ENCODE measurements at places on chromosomes 16 and 17.

GRCh38 chr17:8964801-8965393 is 610 bp downstream of the PIK3R5 start:
- DNase-seq, result no peak

DNA sequence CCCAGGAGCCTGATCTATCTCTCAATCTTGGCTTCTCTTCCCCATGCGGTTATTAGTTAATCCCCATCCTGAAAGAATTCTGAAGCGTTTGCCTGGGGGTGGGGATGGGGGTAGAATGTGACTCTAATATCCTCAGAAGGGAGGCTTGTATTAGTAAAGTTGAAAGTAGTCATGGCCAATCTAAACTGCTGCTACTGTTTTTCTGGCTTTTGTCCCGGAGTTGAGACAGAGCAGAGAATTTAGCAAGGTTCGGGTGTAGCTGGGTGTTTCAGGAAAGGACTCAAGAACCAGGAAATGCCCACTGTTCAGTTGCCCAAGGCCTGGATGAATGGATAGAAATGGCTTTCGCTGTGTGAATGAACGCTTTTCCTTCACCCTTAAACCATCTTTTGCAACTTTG is 17.6 kb upstream of the ITGAM start:
- no peak for DNase-seq

GRCh38 chr17:4597975-4598374 is 13.6 kb downstream of the SMTNL2 start:
- no peak for DNase-seq

GRCh38 chr17:55421179-55421934 is at the start of gene MMD:
TSS of gene MMD (minus strand) at chr17:55421835. CDS start at chr17:55421695, 140 bp downstream.
- no peak for DNase-seq

GRCh38 chr16:84953190-84953746 is 58.1 kb downstream of the ZDHHC7 start:
- no peak for DNase-seq

- DNase-seq, result no peak
Observed at GRCh38 chr17:29096094-29096493, 53.2 kb downstream of the PIPOX start.

DNA sequence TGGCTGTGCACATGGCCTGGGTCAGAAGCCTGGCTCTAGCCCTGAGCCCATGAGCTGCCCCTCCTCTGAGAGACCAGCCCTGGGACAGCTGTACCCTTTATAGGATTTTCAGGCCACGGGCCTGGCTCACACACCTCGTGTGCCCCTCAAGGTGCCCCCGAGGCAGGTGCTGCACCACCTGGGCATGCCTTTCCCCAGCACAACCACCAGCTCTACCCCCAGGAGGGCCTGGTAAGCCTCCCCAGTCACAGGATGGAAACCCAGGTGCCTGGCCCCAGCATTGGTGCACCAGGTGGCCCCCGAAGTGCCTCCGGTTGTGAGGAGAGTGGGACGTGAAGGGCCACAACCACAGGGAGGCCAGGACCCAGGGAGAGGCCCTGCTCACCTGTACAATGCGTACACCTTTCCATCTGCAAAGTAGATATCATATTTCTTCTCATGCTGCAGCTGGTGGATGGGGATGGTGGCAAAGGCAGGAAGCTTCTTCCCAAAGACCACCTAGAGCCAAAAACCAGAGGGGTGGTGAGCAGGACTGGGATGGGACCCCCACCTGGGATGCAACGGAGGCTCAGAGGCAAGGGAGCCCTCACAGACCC is 6.3 kb downstream of the ZNF598 start:
- no peak for DNase-seq
